ENCODE measurements at places on chromosomes 7 and 10.

DNA sequence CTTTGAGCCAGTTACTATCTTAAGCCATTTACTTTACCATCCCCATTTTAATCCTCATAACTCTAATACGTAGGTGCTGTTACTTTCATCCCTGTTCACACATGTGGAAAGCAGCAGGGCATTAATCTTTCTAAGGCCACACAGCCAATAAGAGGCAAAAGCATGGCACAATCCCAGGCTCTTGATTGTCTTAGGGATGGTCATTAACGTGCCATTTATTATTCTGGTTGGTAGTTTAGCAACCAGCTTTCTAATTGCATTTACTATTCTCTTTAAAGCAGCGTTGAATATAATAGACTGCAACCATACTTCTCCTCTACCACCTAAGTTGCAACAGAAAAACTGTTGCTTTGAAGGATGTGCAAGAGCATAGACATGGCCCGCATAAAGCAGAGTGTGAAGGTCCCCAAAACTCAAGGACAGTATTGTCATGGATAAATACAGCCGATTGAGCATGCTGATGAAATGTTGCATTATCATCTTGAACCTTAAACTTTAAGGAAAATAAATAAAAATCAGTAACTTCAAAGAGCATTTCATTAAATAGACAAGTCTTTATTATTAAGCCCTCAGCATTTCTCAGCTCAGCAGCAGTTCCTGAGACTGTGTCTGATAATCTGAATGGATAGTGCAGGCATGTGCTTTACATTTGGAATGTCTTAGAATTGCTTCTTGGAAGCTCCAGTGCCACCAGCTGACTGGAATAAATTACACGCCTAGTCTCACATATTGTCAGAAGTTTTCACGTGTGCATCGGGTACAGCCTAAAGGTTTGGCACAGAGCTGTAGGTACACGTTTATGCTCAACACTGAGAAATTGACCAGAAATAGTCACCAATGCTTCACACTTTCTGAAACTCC, 467.1 kb downstream of the SDK1 start:
- DNase-seq: no peak

DNA sequence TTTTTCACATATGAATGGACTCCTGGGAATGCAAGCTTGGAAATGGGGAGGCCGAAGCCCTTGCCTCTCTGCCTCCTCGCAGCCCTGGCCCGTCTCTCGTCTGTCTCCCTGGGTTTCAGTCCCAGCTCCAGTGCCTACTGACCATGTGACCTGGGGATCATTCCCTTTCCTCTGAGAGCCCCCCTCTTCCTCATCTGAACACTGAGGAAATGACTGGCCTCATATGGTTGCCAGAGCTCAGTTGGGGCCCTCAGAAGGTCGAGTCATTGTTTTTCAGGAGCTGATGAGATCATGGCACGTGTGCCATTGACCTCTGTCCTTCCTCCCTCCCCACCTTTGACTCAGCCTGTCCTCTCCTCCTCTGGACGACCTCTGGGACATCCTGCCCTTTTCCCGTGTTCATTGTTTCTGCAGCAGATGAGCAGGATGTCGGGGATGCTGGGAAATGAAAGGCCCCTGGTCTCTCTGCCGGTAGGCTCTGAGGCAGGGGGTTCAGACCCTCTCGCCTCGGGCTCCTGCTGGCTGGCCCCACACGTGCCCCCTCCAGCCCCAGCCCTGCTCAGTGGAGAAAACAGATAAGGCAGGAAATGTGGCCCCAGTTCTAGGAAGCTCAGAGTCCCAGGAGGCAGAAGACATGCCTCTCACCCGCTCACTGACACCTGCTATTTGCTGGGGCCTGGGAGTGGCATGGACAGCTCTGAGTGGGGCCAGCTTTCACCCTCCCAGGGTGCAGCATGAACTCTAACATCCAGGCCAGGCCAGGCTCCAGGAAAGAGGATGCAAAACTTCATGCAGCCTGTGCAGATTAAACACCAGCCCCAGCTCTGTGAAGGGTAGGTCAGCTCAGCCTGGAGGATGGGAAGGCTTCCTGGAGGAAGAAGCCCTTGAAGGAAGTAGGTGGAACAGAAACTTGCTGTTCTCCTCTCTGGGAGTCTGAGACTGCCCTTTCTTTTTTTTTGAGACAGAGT, 8.3 kb upstream of the PPP1R35 start:
- no peak for DNase-seq

- DNase-seq: no peak
Measured at GRCh38 chr7:48742079-48742798, 182.1 kb upstream of the CDC14C start.

GRCh38 chr10:47046321-47047126, 135.3 kb downstream of the PTPN20 start:
- no peak for DNase-seq

GRCh38 chr10:7006566-7006965, 404.3 kb downstream of the SFMBT2 start:
- no peak for DNase-seq

- no peak for DNase-seq
Measured at GRCh38 chr10:111556666-111557065, 479.8 kb downstream of the ADRA2A start.

DNA sequence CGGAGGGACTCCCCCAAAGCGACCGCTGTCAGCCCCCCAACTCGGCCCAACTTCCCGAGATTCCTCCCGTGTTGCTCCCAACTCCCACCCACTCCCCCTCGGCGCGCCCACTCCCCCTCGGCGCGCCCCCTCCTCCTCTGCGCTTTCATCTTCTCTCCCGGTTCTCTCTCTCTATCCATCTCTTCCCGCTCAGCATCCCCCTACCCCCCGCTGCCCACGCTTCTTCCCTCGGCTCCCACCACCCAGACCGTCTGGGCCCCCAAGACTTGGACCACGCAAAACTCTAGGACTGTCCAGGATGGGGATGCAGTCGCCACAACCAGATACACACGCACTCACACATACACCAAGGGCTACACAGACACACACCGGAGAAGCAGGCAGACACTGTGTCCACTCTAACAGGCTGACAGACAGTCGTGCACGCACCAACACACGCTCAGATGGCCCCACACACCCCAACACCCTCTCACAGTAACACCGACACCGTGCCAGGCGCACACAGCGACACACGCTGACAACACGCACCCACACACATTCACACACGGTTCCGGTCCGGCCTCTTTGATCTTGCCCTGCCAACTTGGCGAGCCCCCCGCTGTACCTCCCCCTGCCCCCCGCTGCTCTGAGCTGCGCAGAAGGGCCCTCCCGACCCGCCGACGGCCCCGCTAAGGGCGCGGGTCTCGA, 1.1 kb downstream of the GRID1 start:
- no peak for DNase-seq

DNA sequence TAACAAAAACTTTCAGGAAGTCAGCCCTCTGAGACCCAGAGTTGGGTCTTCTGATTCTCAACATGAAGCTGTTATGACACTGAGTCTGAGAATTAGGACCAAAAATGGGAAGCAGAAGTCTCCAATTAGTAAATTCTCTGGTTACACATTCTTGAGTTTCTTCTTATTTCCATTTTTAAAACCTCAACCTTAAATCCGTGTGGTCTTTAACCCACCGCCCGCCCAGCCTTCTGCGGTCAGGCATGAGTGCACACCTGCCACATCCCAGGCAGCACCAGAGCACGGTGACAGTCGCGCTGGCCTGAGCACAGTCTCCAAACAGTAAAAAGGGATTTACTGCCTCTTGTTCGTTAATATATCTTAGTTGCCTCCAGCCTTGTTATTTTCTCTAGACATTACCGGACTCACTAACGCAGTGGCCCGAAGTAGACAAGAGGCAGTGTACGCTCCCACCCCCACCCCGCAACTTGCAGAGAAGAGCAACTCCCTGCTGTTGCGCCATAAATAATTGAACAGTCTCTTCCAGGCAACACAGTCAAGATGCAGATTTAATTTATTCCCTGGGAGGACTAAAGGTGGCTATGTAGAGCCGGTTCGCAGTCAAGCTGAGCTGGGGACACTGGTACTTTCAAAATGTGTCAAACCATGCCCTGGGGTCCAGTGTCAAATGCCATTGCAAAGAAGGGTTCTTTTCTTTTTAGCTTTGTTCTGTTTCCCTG, 147.0 kb upstream of the CELF2 start:
- DNase-seq: no peak

- DNase-seq: peak; percentile 5
Measured at GRCh38 chr10:115129752-115130151, 36.6 kb downstream of the ATRNL1 start.

GRCh38 chr10:124041675-124042445, 51.5 kb downstream of the CHST15 start:
- no peak for DNase-seq

DNA sequence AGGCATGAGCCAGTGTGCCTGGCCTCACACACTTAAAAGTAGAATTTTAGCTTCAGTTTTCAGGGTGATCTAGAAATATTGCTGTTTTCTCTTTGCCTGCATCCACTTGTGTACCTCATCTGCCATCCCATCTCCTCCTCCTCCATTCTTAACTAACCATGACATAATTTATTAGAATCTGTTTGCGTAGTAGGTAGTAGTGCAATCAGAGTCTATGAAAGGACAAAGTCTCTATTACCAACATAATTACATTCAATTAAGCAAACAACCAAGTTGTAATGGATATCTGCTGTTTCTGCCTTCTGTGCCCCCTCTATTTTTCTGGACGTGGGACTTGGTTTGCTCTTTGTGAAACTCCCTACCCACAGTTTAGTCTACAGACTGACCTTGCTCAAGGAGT, 72.9 kb downstream of the CDK14 start:
- no peak for DNase-seq

- no peak for DNase-seq
Measured at GRCh38 chr7:107938456-107939250, 47.7 kb downstream of the DLD start.

DNA sequence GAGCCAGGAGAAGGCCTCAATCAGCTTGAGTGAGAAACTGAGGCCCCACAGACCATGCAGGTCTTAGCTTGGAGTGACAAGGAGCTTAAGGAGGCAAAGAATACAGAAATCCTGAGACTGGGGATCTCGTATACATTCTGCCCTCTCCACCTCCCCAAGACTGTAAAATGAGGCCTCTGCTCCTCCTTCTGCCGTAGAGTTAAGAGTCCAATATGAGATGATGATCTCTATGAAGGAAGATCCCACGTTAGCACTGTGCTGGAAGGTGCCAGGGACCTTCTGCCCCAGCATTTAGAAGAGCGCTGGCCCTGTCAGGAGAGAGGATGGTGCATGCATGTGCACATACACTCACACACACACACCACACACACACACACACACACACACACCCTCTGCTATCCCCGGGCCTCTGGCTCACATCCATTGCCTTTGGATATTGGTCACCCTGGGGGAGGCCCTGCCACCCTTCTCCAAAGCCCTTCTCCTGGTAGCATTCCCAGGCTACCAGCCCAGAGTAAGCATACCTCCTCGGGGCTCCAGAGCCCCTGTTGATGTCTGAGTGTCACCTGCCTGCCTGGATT, 15.0 kb downstream of the ZCCHC24 start:
- DNase-seq: no peak
